Adrenal gland (tissue), 19 donors: ENCODE measurements at places on chromosomes 5 and 9.
A peak's percentile ranks its signal among the peaks of the same experiment; 100 is the strongest.

GRCh38 chr5:54882101-54882500 is 103.3 kb downstream of the ESM1 start:
- DNase-seq = no peak

GRCh38 chr5:124669956-124670721 is 76.3 kb downstream of the ZNF608 start:
- DNase-seq = no peak

- DNase-seq = no peak
Observed at GRCh38 chr5:78823196-78823595, 161.9 kb downstream of the ARSB start.

DNA sequence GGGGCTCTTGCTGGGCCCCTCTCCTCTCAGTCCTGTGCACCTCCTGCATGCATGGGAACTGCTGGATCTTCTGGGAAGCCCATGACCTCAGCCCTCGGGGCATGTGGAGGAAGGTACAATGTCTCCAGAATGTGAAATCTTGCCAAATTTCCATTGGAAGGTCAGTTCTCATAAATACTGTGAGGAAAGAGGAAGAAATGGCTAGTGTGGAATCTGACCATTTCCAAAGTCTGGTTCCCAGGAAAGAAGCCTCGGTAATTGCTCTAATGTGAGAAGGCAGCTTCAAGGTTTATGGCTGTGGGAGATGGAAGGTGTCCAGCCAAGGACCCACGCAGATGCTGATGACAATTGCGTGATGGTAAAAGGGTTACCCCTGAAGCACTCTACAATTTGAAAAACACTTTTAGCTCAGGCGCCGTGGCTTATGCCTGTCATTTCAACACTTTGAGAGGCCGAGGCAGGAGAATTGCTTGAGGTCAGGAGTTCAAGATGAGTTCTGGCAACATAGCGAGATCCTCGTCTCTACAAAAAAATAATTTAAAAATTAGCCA is 8.1 kb upstream of the IL17B start:
- no peak for DNase-seq

GRCh38 chr5:11449217-11449616 is 455.0 kb downstream of the CTNND2 start:
- no peak for DNase-seq

DNA sequence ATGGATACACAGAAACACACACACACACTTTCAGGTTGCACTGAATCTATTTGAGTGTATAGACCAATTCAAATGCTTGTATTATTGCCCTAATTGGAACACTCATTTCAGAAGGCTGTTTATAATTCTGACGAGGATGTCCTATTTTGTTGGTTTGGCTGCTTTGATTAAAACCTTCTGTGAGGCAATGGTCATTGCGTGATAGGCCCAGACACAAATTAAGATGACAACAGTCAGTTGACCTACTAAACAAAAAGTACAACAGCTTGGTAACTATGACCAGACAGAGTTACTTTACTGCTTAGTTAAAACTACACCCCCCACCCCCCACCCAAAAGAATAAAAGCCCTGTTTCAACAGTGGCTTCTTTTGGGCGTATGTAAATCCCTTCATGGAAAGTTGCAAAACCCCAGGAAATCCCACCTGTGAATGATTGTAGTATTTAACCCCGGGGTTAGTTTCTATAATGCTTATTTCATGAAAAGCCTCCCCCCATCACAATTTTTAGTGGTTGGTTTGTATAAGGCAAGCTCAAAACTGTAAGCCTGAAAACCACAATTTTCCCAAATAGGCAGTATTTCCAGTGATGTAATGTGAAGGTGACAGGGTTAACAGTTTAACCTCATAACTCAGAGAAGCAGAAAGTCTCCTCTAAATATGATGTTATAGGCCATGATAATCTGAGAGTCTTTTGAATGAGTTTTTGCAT is 340.8 kb downstream of the FGF10 start:
- no peak for DNase-seq

DNA sequence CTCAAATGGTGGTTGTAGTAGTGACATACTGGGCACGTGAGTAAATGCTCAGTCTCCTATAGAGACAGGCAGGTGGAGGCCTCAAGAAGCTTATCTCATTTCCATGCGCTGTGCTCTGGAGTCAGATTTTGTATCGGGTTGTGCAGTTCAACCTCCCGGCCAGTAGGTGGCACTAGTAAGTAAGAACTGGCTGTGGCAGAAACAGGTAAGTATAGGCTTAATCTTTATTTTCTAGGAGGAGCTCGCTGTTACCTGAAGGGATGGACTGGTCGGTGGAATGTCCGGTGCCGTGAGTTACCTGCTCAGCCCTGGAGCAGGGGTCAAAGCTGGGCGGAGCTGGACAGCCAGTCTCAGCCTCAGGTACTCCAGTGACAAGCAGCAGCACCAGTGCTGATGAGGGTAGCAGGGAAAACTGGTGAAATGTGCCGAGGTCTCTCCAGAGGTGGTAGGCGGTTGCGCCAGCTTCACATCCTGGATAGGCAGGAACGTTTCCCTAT is 880.1 kb upstream of the SEMA6A start:
- DNase-seq = peak; percentile 49

DNA sequence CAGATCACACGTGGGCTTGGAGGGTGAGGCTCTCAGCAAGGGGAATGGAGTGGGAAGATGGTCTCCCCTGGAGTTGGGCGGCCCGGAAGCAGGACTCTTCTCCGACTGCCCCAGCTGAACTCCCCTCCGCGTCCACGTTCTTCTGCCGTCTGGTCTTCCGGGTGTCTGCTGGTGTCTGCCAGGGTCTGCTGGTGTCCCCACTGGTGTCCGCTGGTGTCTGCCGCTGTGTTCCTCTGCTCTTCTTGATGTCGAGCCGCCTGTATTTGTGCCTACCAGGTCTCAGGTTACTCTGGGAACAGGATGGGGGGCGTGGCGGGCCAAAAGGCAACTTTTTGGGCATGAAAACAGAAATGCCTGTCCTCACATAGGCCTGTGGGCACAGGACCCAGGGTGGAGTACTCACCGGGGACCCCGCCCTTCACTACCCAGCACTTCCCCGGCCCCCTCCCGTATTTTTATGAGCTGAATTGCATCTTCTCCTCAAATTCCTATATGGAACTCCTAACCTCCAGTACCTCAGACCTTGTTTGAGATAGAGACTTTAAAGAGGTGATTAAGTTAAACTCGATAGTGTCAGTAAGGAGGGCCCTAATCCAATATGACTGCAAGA is 675.4 kb downstream of the SEMA5A start:
- DNase-seq = no peak

GRCh38 chr5:87054821-87055220 is 212.9 kb upstream of the RASA1 start:
- DNase-seq = no peak

GRCh38 chr5:96962540-96962991 is 26.7 kb downstream of the LNPEP start:
- no peak for DNase-seq

DNA sequence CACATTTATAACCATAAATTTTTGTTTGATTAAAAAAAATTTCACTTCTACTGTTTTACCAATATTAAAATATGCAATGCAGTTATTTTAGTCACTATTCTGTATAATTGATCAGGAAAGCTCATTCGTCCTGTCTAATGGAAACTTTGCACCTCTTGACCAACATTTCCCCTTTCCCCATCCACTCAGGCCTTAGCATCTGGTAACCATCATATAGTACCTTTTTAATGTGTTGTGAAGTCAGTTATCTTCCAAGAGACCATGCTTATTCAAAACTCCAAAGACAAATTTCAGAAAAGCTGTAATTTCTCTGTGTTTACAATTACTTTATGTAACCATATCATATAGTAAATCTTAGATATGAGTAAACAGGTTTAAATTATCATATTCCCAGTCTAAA is 145.9 kb downstream of the CTNND2 start:
- DNase-seq = no peak

DNA sequence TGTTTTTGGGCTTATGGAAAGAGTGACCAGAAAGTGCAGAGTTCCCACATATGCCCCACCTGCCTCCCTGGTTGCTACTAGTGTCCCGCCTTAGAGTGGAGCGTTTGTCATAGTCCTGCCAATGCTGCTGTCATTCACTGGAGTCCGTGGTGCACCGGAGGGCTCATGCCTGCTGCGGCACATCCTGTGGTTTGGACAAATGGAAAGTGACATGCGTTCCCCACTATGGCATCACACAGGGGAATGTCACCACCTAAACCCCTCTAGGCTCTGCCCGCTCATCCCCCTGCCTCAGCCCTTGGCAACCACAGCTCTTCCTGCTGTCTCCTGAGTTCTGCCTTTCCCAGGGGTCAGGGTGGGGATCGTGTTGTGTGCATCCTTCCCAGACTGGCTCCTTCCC is 29.2 kb downstream of the IRX4 start:
- no peak for DNase-seq

DNA sequence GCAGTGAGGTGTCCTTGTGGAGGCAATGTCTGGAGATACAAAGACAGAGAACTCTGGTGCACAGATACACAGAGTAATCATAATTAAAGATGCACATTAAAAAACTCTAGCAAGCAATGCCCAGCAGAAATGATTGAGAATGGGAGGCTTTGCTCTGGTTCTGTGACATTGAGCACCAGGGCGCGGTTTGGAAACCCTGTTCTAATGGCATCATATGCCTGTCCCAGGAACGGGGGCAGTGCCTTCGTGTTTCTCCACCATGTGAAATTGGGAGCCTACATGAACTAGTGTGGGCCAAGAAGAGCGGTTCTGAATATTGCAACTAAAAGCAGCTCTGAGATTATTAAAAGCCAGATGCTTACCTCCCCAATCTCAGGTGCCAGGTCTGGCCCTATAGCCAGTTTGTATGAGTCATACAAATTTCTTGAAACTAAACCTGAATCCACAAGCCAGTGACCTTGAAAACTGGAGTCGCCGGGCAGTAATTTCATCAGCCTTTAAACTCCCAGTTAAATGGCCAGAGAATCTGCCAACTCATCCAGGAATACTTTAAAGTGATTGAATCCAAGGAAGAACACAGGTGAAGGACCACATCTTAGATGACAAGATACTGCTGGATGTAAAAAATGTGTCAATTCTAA is 22.2 kb upstream of the CTSL start:
- DNase-seq = no peak

DNA sequence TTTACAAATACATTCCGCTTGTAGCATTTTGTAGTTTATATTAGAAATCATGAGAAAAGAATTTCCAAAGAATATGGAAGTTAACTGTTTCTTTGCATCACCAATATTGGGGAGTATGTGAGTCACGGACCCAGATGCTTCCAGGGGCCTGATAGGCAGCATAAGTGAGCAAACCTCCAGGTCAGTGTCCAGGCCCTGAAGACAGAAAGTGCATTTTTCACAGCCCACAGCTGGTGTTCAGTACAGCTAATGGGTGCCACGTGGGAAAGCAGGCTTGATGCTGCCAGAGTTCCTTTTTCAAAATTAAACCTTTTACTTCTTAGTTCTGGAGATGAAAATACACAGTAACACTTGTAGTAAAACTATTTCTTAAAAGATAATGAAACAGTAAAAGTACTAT is 454.4 kb upstream of the ACTBL2 start:
- no peak for DNase-seq

- DNase-seq = no peak
Observed at GRCh38 chr5:40619421-40619820, 60.3 kb upstream of the PTGER4 start.

GRCh38 chr9:95696701-95697100 is 178.8 kb upstream of the ERCC6L2 start:
- no peak for DNase-seq

GRCh38 chr5:51185850-51186329 is 197.4 kb upstream of the ISL1 start:
- no peak for DNase-seq

DNA sequence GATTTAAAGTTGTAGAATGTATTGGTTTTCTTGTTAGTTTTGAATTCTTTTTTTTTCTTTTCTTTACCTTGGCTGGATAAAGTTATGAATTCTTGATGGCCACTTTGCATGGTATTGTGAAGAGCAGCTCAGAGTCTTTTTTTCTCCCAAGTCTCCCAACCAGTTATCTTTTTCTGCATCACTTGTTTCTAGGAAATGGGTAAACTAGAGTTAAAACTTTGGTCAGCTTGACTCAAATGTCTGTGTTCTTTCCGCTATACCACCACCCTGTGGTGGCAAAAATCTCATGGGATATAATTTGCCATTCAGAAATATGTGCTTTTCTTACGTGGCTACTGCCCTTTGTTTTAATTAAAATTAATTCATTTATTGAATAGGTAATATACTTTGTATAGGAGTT is 113.2 kb downstream of the UNC13B start:
- no peak for DNase-seq

DNA sequence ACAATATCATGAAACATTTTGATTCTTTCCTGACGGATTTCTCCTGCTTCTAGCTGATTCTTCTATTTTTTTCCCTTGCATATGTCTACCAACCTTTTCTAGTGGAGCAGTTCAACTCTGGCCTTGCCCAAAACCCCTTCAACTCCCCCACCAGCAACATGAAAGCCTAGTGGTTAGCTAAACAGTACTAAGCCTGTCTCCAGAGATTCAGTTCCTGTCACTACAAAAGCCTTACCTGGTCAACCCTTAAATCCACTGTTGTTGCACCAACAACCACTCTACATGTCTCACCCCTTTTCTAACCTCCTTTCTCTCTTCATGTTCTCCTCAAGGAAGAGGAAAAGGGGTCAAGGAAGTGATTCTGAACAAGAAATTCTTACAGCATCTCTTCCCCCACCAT is 74.8 kb upstream of the PIK3R1 start:
- DNase-seq = no peak

GRCh38 chr9:83996126-83996525 is 15.5 kb downstream of the RMI1 start:
- DNase-seq = no peak

DNA sequence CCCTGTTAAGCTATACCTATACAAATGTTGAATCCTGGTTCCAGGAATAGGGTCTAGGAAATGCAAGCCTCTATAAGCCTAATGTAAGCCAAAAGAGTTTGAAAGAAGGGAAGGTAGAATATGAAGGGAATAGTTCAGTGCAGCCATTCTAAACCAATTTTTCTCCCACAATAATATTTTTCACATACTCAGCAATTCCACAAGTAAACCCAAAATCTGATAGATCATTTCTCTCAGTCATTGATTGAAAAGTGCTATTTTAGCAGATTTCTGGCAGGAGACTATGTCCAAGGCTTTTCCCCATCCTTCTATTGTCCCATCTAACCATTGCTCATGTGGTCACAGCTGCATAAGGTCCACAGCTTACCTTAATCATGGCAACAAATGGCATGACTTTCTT is 20.7 kb upstream of the PLAC8L1 start:
- DNase-seq = no peak

GRCh38 chr5:116305899-116306298 is 221.1 kb downstream of the COMMD10 start:
- DNase-seq = no peak

DNA sequence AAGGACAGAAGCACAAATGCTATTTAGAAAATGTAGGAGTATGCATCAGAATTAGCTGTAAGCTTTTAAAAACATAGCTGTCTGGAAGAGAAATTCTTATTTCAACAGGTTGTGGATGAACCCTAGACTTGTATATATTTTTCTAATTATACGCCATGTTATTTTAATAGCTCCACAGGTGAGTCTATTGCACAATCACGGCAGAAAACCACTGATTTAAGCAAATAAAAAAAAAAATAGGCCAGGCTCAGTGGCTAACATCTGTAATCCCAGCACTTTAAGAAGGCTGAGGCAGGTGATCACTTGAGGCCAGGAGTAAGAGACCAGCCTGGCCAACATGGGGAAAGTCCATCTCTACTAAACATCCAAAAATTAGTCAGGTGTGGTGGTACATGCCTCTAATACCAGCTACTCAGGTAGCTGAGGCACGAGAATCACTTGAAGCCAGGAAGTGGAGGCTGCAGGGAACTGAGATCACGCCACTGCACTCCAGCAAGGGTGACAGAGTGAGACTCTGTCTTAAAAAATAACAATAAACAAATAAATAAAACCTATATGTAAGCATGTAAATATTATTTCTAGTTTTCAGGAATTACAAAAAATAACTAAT is 11.7 kb downstream of the TRIM23 start:
- DNase-seq = no peak
